H4 (cell line): ENCODE measurements at places on chromosomes 7 and 10. TPM values are rescaled to one million over a fixed set of nuclear protein-coding genes. Genes with fewer than 3 reads are reported as not detected.
A peak's percentile ranks its signal among the peaks of the same experiment; 100 is the strongest.

DNA sequence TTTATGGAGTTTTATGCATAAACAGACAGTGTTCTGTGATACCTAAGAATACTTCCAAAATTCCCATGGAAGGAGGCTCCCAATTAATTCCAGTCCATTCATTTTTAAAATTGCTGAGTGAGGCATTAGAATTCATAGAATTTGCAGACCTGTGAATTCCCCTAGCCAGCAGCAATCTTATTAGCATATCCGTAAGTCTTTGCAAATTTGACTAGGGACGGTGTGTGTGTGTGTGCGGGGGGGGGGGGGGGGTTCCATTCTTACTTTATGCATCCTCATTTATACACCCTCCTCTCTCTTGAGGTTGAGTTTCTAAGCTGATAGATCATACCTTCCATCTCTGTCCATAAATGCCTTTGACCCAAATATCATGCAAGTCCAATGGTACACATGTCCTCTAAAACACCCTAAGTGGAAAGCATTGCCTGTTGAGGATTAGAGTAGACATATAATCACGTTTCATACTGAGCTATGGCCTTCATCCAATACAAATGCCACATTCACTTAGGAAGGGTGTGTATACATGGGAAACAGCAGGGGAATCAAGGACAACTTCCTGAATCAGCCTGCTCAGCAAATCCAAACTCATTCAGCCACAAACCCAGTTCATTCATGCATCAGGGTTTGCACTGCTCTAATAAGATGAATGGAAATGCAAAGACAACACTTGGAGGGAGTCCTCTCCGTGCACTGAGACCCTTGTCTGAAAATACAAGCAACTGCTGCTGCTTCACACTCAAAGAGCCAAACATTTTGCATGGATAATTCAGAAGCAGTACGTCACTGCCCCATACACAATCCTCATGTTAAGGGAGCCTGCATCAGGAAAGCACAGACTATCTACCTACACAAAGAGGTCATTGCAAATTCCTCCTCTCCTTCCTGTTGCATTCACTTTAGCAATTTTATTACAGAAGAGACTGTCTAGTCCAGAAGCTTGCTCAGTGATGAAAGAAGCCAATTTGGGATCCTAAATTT is 350.8 kb downstream of the KCNMA1 start:
- no peak for DNase-seq

- DNase-seq: no peak
Measured at GRCh38 chr7:53428045-53428444, 392.6 kb downstream of the POM121L12 start.

The PRTFDC1 gene
- 18.3 and 22.8 TPM in 2 replicates for total RNA-seq

DNA sequence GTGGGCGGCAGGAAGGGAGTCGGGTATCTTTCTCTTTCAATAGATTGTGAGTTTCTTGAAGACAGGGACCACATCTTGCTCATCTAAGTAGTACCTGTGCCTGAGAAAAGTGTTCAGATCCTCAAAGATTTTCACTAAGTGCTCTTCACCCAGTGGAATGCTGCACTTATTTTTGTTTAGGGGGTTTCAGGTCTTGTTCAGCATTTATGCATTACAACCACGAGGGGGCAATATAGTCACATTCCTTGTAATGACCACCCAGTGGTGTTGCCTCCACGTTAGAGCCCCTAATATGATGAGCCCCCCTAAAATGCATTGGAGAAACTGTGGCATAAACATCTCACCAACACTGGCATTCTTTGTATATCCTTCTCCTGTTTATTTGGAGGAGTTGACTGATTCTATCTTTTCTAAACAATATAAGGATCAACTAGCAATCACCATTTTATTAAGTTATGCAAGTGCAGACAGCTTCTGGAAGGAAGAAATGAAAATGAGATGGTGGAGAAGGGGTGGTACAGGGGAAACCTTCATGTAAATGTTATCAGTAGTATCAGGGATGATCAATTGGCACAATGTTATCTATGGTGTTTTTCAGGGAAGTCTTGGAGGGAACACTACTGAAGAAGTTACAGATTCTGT is 3.1 kb upstream of the PAPSS2 start:
- DNase-seq: no peak

- DNase-seq: no peak
Measured at GRCh38 chr7:103083210-103083609, 8.3 kb downstream of the ARMC10 start.

- no peak for DNase-seq
Measured at GRCh38 chr10:77641344-77641743, 3.7 kb upstream of the KCNMA1 start.

DNA sequence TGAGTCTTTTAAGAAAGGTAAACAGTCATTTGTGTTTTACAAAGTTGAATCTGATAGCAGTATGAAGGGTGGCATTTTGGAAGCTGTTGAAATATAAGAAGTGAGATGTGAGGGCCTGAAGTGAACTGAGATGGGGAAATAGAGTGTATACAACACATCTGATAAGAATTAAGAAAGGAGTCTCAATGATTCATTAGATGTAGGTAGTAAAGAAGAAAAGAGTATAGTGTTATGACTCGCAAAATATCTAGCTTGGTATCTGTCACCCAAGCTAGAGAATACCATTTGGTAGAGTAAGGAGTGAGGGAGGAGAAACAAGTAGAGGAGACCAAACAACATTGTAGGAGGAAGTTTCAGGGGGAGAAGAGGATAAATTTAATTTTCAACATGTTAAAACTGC is 5.3 kb downstream of the PTPN12 start:
- DNase-seq: no peak

The TMEM176A gene
- total RNA-seq: not detected in 2 replicates

GRCh38 chr7:98520356-98520951 is 96.6 kb upstream of the NPTX2 start:
- no peak for DNase-seq

DNA sequence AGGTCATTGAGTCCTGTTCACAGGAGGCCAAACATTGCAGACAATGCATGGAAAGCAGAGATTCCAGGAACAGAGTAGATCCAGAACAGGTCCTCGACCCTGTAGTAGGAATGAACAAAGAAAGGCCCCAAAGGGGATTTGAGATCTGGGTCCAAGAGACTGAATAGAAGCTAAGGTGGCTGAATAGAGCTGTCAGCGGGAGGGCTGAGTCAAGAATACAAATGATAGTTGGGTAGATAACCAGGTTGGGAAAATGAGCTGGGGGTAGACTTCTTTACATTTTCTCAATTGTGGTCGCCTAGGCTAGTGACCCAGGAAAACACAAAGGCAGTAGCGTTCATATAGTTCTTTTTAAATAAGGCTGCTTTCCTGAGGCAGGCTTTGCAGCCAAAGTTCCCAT is 103.4 kb upstream of the ELMO1 start:
- no peak for DNase-seq

GRCh38 chr10:131860806-131861440 is 39.9 kb upstream of the PPP2R2D start:
- no peak for DNase-seq

GRCh38 chr7:111554086-111554485 is 8.2 kb downstream of the IMMP2L start:
- no peak for DNase-seq

The PDLIM1 gene
- total RNA-seq: 25.0 and 42.5 TPM in 2 replicates

DNA sequence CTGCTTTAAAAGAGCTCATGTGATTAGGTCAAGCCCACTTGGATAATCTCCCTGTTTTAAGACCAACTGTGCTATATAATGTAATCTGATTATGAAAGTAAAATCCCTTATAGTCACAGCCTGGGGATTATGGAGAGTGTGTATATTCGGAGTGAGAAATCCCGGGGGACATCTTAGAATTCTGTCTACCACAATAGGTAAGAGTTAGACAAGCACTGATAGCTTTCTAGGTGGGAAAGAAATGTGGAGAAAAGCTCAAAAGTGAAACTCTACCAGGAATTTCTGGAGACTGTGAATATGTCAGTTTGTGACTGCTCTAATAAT is 2.9 kb upstream of the VCL start:
- DNase-seq: no peak

GRCh38 chr7:68015122-68015977 is 1018.7 kb downstream of the TYW1 start:
- DNase-seq: no peak

GRCh38 chr10:121797490-121797889 is 130.3 kb downstream of the ATE1 start:
- DNase-seq: no peak

The ZNF804B gene
- total RNA-seq: 0.10 and 0.17 TPM in 2 replicates

The DLX6 gene
- 1.7 and 5.3 TPM in 2 replicates for total RNA-seq

DNA sequence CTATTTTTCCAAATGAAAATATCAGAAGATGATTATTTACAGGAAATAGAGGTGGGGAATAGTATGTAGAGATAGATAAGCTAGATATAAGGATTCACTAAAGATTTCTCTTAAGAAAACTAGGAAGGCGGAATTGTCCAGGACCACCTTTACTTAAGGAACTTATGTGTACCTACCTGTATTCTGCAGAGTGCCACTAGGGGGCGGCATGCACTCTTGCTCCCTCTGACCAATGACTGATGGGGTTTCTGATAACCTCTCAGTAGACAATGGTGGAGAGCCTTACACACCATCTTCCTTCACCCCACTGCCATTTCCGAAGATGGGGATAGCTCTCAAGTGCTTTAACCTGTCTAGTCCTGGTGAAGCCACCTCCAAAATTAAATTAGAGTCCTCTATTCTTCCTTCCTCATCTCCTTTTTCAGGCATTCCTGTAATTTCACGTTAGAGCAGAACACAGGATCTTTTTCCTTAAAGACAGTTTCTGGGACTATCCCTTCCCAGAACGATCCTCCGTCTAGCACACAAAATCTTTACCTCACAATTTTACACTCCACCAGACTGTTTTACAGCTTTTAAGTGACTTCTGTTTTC is 453.1 kb downstream of the SORCS1 start:
- peak; percentile 39 for DNase-seq

DNA sequence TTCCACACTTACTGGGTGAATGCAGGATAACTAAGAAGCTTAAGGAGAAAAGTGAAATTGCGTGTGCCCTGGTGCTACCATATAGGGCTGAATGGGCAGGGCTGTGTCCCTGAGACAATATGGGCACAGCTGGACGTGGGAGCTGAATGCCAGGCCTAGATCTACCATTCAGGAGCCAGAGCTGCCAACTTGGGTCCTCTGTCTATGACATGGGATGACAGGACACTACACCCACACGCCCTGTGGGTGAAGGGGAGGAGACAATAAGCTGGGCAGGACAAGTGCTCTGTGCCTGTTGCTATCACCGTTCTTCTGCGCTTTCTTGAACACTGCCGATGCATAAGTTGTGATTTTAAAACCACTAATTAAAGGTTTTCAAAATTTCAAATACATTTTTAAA is 293.9 kb downstream of the TNS3 start:
- no peak for DNase-seq

GRCh38 chr10:12235116-12235694 is 39.2 kb downstream of the CDC123 start:
- no peak for DNase-seq

DNA sequence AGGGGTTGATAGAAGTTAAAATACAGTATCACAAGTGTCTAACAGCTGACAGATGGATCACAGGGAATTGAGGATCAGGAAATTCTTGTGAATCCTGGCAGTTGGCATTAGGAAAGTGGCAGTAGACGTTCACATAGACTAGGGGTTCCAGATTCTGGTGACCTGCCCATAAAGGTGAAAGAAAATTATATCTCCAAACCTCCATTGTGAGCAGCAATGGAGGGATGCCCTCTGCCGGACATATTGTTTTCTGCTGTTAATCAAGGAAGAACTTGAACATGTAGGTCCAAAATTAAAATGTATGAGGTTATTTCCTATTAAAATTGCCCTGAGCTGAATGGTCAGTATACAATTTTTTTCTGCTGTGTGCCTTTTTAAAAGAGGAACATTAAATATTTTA is 5.1 kb downstream of the NME8 start:
- DNase-seq: no peak

DNA sequence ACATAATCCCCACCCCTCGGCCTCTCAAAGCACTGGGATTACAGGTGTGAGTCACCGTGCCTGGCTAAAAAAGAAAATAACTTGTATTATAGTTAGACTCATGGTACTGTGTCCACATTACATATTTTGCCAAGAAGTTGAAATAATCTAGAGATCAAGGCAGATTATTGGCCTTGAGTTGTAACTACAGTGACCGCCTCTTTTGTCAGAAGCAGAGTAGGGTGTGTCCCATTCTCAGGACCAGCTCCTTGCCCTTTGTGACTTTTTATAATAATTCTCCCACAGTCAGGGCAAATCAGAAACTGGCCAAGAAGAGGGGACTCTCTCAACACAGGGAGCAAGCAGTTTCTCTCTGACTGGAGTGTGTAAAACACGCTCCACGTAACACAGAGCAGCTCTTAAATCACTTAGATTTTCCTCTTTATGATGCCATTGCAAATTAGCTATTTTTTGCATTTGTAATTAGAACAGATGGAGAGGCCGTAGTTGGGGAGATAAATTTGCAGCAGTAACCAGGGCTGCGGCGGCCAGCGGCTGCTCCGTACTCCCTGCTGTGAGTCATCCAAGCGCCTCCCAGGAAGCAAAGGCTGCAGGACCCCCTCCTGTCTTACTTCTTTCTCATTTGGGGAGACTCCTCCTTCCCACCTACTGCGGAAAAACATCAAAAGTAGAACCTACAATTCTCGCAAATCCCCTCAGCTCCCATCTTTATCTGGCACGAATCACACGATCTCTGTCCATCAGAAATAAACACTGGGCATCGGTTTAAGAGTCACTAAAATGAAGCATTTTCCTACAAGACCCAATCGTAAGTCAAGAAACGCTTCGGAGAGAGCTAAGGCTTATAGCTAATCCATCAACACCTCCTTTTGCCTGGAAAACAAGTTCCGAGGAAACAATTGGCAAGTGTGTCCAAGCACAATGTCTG is 32.1 kb upstream of the MSRB2 start:
- DNase-seq: no peak

- no peak for DNase-seq
Measured at GRCh38 chr10:12455766-12456165, 106.4 kb downstream of the CAMK1D start.

The CCT6A gene
- 598 and 709 TPM in 2 replicates for total RNA-seq

- no peak for DNase-seq
Measured at GRCh38 chr10:104021246-104021645, 54.3 kb downstream of the SLK start.

GRCh38 chr7:760006-760405 is 32.9 kb upstream of the PRKAR1B start:
- DNase-seq: no peak

- no peak for DNase-seq
Measured at GRCh38 chr7:140225562-140226249, 48.9 kb upstream of the KDM7A start.

GRCh38 chr10:4215485-4215884 is 430.5 kb upstream of the KLF6 start:
- DNase-seq: no peak

The AKR1B15 gene
- total RNA-seq: 0.14 TPM in 1 of 2 replicates, not detected in the other

The SPDYE6 gene
- total RNA-seq: not detected in 2 replicates
